Activated CD4-positive, alpha-beta memory T cell treated with anti-CD3 and anti-CD28 coated beads for 36 hours (primary cell): ENCODE measurements at places on chromosomes 3 and 15. TPM values are rescaled to one million over a fixed set of nuclear protein-coding genes. Genes with fewer than 3 reads are reported as not detected.
A peak's percentile ranks its signal among the peaks of the same experiment; 100 is the strongest.

DNA sequence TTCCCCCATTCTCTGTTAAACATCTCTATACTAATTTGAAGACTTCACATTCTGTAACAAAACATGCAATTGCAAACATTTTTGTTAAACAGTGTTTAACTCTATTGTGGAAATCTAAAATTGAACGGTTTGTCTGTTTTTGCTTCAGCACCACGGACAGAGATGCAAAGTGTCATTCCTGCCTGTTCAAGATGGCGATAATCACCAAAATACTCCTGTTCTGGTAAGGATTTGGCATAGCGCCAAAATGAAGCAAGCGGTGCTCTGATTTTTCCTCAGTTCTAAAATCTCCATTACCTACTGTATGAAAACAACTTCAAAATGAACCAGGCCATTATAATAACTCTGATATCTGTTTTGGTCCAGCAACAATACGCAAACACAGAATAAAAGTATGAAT lies 129.7 kb upstream of the TUSC7 start:
- no peak overlapping the region for H3K4me3 ChIP-seq
- H3K27ac ChIP-seq = no peak overlapping the region
- no peaks in the 10 kb centered on the region for H3K36me3 ChIP-seq
- no peaks in the 10 kb centered on the region for H3K4me1 ChIP-seq
- DNase-seq = no peak

DNA sequence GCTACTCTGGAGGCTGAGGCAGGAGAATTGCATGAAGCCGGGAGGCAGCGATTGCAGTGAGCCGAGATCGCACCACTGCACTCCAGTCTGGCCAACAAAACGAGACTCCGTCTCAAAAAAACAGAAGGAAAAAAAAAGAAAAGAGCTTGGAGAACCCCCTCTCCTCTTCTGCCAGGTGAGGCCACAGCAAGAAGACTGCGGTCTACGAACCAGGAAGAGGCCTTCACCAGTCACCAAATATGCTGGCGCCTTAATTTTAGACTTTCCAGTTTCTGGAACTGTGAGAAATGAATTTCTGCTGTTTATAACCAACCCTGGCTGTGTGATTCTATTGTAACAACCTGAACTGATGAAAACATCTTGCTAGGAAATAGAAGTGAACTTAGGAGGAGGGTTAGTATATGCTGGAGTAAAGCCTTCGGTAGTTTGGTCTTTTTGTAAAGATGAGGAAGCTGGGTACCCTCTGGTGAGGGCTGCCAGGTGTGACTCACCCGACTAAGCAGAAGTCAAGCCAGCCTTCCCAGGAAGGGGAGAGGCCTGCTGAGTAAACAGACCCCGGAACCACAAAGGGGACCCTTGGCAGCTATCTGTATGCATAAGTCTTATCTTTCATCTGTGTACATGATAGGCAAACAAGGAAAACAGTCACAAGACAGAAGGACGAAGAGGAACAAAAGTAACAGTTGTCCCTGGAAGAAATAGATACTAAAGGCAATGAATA lies 78.7 kb downstream of the KLF13 start:
- peak; percentile 30 for DNase-seq
- peaks cover 5% of the 10 kb centered on the region for H3K36me3 ChIP-seq
- H3K4me1 ChIP-seq = peaks cover 16% of the 10 kb centered on the region
- H3K27me3 ChIP-seq = no peaks in the 10 kb centered on the region
- peak overlapping the region; percentile 36 for H3K27ac ChIP-seq

DNA sequence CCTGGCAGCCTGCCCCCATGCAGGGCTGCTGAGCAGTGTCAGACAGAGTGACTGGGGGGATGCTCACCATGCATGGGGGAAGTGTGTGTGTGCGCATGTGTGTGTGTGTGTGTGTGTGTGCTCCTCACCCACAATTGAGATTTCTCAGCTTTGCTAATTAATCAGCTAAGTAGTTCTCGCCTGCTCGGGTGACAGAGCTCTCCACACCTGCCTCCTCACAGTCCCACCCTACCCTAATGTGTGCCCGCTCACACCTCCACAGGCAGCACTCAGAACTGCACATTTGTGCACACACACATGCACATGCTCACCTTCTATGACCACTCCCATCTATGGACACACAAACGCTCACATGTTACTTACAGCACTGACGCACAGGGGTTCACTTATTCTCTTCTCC lies 37.3 kb downstream of the CACNA2D2 start:
- DNase-seq = no peak
- no peaks in the 10 kb centered on the region for H3K36me3 ChIP-seq
- no peaks in the 10 kb centered on the region for H3K27me3 ChIP-seq
- H3K4me3 ChIP-seq = no peak overlapping the region
- H3K27ac ChIP-seq = no peak overlapping the region

DNA sequence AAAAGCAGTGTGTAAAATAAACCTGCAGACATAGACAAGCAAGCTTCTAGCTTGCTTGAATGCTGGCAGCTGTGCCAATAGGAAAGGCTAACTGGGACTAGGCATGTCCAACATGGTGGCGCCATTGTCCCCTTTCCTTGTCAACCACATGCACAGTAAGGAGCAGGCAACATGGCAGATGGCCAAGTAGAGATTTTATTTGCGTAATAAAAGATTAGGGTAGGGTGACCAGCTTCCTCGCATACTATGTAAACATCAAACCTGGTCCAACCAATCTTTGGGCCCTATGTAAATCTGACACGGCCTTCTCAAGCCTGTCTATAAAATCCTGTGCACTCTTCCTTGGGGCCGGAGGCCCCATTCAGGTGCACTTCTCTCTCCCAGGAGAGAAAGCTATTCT lies 575.4 kb upstream of the GOLIM4 start:
- no peaks in the 10 kb centered on the region for H3K27me3 ChIP-seq
- no peaks in the 10 kb centered on the region for H3K36me3 ChIP-seq
- H3K4me3 ChIP-seq = no peak overlapping the region
- DNase-seq = no peak

DNA sequence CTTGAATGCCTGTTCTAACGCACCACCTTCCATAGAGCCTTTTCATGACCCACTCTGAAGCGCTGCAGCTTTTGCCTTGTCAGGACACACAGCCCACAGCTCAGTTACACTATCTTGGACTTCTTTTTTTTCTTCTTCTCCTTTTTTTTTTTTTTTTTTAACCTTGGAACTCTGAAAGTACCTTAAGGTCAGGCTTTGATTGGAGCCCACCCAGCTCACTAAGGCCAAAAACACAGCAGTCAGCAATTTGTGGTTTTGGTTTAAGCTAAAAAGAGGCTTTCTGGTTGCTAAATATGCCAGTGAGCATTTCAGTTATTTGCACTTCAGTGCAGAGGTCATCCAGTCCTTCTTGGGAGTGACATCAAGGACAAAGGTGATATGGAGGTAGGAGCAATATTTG lies 1.7 kb downstream of the SLC25A20 start:
- H3K4me3 ChIP-seq = no peak overlapping the region
- no peak overlapping the region for H3K27ac ChIP-seq
- H3K4me1 ChIP-seq = peaks cover 29% of the 10 kb centered on the region
- DNase-seq = no peak

GRCh38 chr3:110933821-110934426 lies 137.7 kb upstream of the NECTIN3 start:
- peaks cover 4% of the 10 kb centered on the region for H3K27me3 ChIP-seq
- no peak overlapping the region for H3K4me3 ChIP-seq
- no peak overlapping the region for H3K27ac ChIP-seq
- H3K36me3 ChIP-seq = no peaks in the 10 kb centered on the region
- no peaks in the 10 kb centered on the region for H3K4me1 ChIP-seq
- DNase-seq = no peak

GRCh38 chr3:87207460-87207859 lies 19.6 kb upstream of the CHMP2B start:
- no peaks in the 10 kb centered on the region for H3K4me1 ChIP-seq
- peaks cover 6% of the 10 kb centered on the region for H3K27me3 ChIP-seq
- no peak overlapping the region for H3K27ac ChIP-seq
- no peak overlapping the region for H3K4me3 ChIP-seq
- no peaks in the 10 kb centered on the region for H3K36me3 ChIP-seq

DNA sequence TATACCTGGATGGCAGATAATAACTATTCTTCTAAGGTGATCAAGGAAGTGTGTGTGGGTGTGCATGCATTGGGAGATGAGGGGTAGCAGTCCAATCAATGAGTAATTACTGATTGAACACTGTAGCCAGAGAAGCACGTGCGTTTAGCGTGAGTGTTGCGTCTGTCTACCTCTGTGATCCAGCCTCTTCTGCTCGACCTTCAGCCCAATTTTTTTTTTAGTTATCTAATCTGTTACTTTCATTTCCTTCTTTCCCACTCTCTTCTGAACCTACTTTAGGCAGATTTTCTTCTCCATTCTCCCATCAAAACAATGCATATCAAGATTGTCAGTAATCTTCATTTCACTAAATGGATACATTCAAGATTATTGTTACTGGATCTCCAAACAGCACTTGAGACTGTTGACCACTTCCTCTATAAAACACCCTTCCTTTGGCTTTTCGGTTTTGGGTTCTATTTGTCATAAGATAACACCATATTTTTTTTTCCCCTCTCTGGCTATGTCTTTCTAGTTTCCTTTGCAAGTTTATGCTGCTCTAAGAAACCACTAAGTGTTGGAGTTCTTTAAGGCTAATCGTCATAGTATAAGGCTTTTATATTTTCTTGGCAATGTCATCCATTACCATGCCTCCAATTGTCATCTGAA lies 41.0 kb downstream of the MCTP2 start:
- peaks cover 20% of the 10 kb centered on the region for H3K4me1 ChIP-seq
- no peak overlapping the region for H3K27ac ChIP-seq
- DNase-seq = no peak
- H3K27me3 ChIP-seq = no peaks in the 10 kb centered on the region

The ASB14 gene
- not detected for total RNA-seq

The TMC3 gene
- not detected for total RNA-seq

- H3K36me3 ChIP-seq = no peaks in the 10 kb centered on the region
- DNase-seq = no peak
- no peaks in the 10 kb centered on the region for H3K4me1 ChIP-seq
- H3K27ac ChIP-seq = no peak overlapping the region
These were observed 9.9 kb downstream of the AHSG start for GRCh38 chr3:186622651-186623310.

DNA sequence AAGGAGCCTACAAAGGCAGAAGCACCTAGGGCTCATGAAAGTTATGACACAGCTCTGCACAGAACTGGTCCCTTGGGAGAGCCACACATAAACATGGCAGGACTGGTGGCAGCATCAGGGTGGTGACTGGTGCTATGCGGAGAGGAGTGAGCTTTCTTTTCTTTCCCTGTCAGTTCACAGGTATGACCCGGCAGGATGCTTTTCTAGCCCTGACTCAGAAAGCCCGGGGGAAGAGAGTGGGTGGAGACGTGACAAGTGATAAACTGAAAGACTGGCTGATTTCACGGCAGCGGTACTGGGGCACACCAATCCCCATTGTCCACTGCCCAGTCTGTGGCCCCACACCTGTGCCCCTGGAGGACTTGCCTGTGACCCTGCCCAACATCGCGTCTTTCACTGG lies 103.0 kb downstream of the LARS2 start:
- DNase-seq = peak; percentile 74
- H3K4me3 ChIP-seq = no peak overlapping the region
- peaks cover 16% of the 10 kb centered on the region for H3K4me1 ChIP-seq
- no peaks in the 10 kb centered on the region for H3K27me3 ChIP-seq

DNA sequence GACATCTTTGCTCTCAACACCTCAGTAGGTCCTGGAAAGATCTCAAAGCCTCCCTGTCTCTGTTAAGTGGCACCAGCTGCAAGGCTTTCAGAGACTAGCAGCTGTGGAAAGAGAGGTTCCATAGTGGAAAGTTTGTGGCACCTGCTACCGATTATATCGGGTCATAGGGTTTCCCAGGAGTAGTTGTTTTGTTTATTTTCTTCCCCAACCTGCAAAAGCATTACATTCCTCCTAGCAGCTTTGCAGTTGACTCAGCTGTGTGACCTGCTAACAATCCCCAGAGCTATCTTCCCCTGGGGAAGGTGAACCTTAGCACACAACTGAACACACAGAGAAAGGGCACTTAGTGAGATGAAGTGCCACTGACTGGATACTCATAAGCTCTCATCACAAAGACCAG lies 598.9 kb upstream of the GRM7 start:
- H3K4me3 ChIP-seq = no peak overlapping the region
- H3K27me3 ChIP-seq = no peaks in the 10 kb centered on the region
- no peaks in the 10 kb centered on the region for H3K4me1 ChIP-seq
- no peaks in the 10 kb centered on the region for H3K36me3 ChIP-seq
- no peak overlapping the region for H3K27ac ChIP-seq

GRCh38 chr15:60918234-60918959 lies 310.7 kb downstream of the RORA start:
- DNase-seq = no peak
- H3K4me3 ChIP-seq = no peak overlapping the region
- H3K27me3 ChIP-seq = peaks cover 9% of the 10 kb centered on the region
- peaks cover 20% of the 10 kb centered on the region for H3K4me1 ChIP-seq

The ALS2CL gene
- total RNA-seq = 4.0 TPM

- H3K27me3 ChIP-seq = no peaks in the 10 kb centered on the region
- peaks cover 89% of the 10 kb centered on the region for H3K4me1 ChIP-seq
- peaks cover 1% of the 10 kb centered on the region for H3K36me3 ChIP-seq
These were observed 30.6 kb downstream of the CMTM7 start for GRCh38 chr3:32421991-32422859.

- no peak overlapping the region for H3K27ac ChIP-seq
- DNase-seq = peak; percentile 20
- H3K4me1 ChIP-seq = peaks cover 13% of the 10 kb centered on the region
- peaks cover 22% of the 10 kb centered on the region for H3K27me3 ChIP-seq
These were observed 65.2 kb upstream of the TRA2B start for GRCh38 chr3:186002884-186003472.

The SLC6A1 gene
- total RNA-seq = not detected

DNA sequence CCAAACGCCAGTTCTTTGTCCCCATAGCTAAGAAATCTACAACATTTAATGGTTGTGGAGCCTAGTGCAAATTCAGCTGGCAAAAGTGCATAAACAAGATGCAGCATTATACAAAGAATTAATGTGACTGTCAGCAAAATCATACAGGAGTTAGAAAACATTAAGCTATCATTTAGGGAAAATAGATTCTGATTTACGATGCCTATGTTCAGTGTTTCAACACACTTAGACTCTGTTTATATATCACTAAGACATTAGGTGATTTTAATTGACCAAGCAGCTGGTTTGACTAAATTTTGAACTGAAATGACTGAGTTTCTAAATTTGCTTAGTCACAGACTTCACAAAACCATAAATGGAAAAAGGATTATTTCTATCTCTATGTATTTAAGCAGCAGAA lies 1076.8 kb downstream of the TBL1XR1 start:
- H3K4me1 ChIP-seq = no peaks in the 10 kb centered on the region
- H3K27ac ChIP-seq = no peak overlapping the region
- no peak for DNase-seq
- no peaks in the 10 kb centered on the region for H3K36me3 ChIP-seq

GRCh38 chr3:194843556-194843955 lies 157.9 kb downstream of the FAM43A start:
- no peaks in the 10 kb centered on the region for H3K36me3 ChIP-seq
- no peak for DNase-seq

DNA sequence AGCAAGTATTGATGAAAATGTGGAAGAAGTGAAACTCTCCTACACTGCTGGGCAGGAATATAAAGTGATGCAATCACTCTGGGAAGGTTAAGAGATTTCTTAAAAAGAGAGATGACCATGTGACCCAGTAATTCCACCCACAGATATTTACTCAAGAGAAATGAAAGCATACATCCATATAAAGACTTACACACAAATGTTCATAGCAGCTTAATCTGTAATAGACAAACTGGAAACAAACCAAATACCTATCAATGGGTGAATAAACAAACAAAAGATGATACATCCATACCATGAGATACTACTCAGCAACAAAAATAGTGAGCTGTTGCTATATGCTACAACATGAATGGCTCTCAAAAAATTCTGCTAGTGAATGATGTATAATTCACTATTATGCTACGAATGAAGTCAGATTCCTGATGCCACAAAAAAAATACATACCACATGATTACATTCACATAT lies 463.3 kb downstream of the MAGI1 start:
- no peaks in the 10 kb centered on the region for H3K36me3 ChIP-seq
- no peaks in the 10 kb centered on the region for H3K4me1 ChIP-seq
- H3K27me3 ChIP-seq = no peaks in the 10 kb centered on the region
- H3K27ac ChIP-seq = no peak overlapping the region

The GPX1 gene
- total RNA-seq = 176 TPM
